ENCODE measurements at places on chromosomes 2 and 18. TPM values are rescaled to one million over a fixed set of nuclear protein-coding genes. Genes with fewer than 3 reads are reported as not detected.
A peak's percentile ranks its signal among the peaks of the same experiment; 100 is the strongest.

- peak; percentile 75 for DNase-seq
Measured at GRCh38 chr2:37877457-37878315, 47.4 kb upstream of the RMDN2 start.

DNAJC10 gene
- 168 TPM for total RNA-seq

GRCh38 chr2:27796791-27797765 is 25.6 kb downstream of the MRPL33 start:
- DNase-seq: no peak

DNA sequence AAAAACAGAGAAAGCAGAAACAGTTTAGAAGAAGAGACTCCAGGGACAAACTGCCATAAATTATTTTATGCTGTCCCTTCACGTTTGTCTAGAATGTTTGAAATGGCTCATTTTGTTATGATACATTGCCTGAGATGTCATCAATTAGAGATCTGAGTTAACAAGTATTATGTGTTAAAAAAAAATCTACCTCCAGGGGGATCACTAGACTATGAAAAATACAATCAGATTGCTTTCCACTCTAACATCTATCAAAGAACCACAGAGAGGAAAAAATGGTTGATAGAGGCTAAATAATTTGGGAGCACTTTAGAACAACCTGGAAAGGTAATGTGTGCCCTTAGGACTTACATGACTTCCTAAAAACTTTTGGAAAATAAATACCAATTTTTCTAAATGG is 103.8 kb upstream of the CCDC150 start:
- peak; percentile 11 for DNase-seq

GRCh38 chr2:238488347-238488826 is 61.7 kb downstream of the ASB1 start:
- DNase-seq: no peak

DNA sequence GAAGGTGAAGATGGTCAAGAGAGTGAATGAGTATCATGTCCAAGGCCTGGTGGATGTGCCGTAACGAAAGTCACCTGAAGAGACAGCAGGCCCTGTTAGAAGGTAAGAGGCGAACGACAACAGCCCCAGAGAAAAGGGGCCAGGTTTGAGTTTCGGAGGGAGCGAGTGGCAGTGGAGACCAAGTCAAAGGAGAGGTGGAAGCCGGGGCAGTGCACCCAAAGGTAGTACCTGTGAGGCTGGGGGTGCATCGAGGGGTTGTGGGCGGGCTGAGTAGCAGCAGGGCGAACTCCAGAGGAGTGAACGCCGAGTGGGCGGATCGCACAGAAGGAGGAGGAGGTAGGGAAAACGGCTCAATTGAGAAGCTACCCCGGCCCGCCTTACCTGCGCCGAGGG is 358 bp downstream of the USP37 start:
- no peak for DNase-seq

GKN1 gene
- total RNA-seq: 1.6 TPM

GRCh38 chr2:232577841-232578240 is 27.4 kb downstream of the EIF4E2 start:
- no peak for DNase-seq

- DNase-seq: no peak
Measured at GRCh38 chr2:9146646-9147045, 60.0 kb upstream of the ASAP2 start.

DNA sequence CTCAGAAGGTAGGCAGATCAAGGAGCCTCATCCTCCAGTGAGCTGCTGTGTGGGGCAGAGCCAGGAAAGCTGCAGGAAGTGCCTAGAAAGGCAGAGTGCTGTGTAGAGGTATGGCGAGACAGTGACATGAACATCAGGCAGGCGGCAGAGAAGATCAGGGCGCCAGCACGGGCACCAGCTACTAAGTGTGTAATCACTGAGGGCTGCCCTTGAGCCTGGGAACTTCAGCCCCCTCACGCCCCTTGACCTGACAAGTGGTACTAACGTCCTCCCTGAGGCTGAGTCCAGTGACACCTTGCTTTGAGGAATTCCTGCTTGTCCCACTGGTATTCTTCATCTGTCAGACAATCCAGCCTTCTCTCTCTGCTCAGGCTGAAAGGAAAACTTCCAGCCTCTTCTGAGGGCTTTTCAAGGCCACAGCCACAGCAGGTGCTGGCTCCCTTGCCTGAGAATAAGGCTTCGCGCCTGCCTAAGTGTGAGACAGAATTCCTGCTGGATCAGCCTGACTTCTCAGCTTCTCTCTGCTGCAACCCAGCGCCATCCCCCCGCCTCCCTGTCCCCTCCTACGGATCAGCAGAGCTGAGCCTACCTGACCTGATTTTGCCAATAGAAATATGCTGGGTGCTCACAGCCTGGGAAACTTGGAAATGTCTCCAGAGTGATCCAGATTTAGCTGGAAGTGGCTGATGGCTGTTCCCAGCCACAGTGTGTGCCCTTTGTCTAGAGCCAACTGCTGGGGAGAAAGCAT is 148.0 kb downstream of the SMAD7 start:
- DNase-seq: no peak

ITGB6 gene
- total RNA-seq: not detected

DNER gene
- 111 TPM for total RNA-seq

EVX2 gene
- not detected for total RNA-seq

DNA sequence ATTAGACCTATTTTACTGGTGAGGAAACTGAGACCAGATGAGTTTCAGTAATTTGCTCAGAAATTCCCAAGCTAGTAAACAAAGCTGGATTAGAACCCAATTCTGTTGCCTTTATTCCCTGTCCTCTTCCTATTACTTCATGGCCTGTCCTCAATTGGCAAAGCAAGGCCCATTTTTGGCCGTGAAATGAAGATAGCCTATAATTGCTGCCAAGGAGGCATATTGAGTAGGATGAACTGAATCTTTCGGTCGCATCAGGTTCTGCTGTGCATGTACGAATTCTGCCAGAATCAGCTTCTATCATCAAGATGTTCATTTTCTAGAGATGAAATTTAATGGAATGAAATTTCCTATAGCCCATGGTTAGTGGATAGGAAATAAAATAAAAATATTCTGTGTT is 1485.2 kb upstream of the PIK3C3 start:
- no peak for DNase-seq

- DNase-seq: no peak
Measured at GRCh38 chr2:190271783-190272456, 47.7 kb downstream of the HIBCH start.

GRCh38 chr18:6352275-6352674 is 62.4 kb downstream of the L3MBTL4 start:
- no peak for DNase-seq

DNA sequence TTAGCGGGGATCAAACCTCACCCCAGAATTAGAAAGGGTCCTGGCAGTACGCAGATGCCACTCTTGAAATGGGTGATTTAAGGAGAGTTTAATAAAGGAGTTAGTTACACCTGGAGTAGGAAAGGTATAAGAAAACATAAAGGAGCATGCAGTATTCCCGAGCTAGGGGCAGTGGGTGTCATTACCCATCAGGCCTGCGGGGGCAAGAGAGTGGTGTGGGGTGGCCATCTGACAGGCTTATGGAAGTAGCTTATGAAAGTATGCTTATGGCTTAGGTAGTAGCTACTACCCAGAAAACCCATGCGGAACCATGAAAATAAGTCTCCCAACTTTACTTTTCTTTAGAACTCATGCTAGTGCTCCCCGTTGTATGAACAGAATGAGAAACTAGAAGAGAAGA is 568.9 kb upstream of the ACVR2A start:
- DNase-seq: no peak

DNA sequence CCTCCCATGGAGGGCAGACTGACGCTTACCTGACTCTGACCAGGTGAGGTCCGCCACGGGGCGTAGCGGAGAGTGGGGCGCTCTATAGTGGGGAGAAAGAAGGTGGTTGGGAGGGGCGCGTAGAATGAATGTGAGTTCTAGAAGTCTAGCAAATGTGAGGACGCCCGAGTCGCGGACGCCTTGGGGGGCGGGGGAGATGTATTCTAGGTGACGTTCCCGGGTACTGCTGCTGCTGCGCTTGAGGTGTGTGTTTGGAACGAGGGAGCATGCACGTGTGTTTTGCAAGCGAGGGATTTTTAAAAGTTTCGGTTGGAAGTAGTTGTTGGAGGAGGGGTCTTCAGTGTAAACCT is 758 bp downstream of the RIF1 start:
- peak; percentile 12 for DNase-seq

DNA sequence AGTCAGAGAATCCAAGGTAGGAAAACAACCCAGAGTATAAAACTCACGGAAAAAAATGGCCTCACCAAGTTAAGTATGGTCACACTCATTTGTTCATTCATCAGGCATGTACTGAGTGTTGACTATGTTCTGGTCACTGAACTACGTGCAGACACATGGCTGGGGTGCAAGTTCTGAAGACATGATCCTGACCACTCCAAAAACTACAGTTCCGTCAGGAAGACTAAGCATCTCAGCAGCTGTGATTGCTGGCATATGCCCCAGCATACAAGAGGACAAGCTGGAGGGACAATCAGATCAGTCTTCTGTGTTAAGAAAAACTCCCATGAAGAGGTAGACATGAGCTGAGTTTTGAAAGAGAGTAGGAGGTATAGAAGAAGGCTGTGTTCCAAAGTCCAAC is 72.8 kb downstream of the TCF4 start:
- no peak for DNase-seq

UGT1A3 gene
- total RNA-seq: not detected

DNA sequence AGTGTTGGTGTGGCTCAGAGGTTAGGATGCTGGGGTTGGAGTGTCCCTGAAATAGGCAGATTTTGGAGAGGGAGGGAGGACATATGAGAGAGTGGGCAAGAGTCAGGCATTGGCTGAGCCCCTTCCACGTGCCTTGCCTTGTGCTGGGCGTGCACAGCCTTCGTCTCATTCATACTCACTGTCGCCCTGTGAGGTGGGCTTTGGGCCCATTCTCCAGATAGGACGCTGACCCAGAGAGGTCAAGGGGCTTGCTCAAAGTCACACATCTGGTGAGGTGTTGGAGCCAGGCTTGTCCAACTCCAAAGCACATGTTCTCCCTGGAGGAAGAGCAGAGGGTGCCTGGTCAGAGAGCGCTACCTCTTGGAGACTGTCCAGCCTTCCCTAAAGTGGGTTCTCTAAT is 166.8 kb downstream of the DYSF start:
- no peak for DNase-seq

RFX8 gene
- not detected for total RNA-seq

DNA sequence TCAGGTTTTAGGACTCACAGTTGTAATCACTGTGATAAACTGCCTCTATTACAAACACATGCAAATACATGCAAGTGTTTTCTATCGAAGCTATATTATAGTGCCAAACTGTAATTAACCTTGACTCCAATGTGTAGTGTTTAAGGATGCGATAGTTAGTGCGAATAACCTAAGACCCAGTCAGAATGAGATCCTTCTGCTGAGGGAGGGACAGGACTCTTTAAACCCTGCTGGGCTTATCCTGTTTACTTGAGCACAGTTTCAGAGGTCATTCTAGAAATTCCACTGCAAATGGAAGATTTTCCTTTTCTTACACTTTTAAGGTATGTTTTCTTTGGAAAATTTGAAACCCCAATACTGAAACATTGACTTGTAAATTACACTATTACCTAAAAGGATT is 68.2 kb downstream of the CALCRL start:
- DNase-seq: no peak

DNA sequence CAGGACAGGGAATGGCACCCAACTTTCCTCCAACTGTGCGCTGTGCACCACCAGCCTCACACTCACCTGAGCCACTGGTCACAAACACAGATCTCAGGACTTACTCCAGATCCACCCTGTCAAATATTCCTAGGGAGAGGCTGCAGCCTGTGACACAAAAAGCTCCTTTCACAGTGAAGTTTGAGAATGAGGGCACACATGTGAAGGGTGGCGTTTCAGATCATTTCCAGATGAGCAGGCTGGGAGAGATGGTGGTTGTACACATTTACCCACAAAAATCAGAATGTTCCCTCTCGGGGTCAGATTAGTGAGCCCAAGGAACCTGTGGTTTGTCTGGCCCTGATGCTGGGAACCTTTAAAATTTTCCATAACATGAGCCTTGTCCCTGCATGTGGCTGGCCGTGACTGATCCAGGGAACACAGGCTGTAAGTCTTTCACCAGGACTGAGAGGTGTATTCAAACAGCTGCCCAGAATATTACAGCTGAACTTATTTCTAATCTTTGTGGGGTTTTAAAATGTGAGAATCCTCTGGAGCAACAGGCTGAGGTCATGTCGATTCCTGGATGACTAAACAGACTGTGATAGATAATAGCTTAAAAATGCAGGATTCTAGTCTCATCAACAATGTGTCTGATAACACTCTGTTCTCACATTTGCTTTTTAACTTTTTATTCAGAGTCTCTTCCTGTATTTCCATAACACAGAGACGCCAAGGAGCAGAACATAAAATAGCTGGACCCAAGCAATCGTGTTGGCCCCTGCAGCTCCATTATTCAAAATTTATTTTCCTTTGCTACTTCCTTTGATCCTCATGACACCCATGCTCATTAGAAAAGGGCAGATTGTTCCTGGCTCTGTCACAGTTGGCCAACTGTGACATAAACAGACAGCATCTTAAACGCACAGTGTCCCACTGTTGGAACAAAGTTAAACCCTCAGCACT is 35.5 kb downstream of the IL1R2 start:
- DNase-seq: no peak

GRCh38 chr2:218895759-218896500 is 15.3 kb downstream of the WNT10A start:
- DNase-seq: no peak

GRCh38 chr2:232568161-232568560 is 17.7 kb downstream of the EIF4E2 start:
- DNase-seq: peak; percentile 45

DNA sequence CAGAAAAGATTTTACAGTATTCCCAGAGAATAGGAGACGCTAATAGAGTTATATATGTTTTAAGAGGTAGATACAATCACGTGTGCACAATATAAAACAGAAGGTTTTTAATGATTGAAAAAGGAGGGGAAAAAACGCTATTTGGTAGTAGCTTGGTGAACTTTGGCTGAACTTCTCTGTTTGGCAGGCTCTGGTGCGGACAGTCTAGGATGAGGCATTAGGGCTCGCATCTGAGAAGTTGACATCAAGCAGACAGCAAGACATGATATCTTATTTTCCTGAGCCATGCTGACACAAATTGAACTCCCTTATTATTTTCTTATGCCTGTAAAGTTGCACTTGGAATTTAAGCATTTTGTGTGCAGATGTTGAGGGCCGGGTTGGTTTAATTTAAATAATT is 176.6 kb downstream of the EN1 start:
- no peak for DNase-seq

- DNase-seq: no peak
Measured at GRCh38 chr18:67864677-67865340, 348.3 kb upstream of the DSEL start.

FIGN gene
- total RNA-seq: 2.7 TPM

- DNase-seq: no peak
Measured at GRCh38 chr2:229363185-229363814, 92.2 kb upstream of the PID1 start.

GRCh38 chr2:84878459-84878858 is 2.4 kb downstream of the TRABD2A start:
- DNase-seq: no peak

DNA sequence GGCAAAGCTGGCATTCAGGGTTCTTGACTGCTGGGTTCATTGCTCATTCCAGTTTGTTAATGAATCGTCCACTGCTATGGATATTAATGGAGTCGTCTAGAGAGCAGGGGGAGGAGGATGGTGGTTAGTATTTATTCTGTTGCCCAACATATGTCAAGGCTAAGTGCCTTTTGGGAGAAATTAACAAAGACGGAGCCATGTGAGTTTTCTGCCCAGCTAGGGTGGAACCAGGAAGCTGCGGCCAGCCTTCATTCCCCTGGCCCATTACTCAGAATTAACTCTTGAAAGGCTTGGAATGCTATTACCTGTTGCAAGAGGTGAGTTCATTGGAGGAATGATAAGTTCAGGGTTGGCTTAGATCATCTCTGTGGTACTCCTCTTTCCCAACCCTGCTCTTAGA is 19.3 kb downstream of the IGFBP2 start:
- no peak for DNase-seq
